ENCODE measurements at places on chromosomes 1 and 21.

DNA sequence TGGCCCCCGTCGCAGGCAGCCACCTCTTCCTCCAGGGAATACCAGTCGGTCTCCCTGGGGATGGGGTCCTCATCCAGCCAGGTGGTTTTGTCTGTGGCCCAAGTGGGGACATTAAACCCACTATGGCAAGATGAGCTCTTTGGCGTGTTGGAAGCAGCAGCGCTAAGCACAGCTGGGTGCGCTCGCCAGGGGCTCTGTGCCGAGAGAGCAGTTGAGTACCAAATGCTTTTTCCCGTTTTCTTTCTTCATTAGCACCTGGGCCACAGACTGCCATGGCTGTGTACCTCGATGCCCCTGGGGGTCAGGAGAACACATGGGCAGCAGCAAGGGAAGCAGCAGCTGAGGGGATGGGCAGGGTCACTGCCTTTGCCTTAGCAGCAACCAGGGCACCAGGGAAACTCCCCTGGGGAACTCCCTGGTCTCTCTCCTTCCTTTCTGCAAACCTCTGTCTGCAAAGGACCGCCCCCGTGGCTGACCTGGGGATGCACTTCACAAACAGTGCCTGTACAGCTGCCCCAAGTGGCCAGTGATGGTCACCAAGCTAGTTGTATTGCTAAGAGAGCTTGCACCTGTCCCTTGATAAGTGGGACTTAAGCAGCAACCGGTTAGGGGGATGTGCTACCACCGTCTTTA is 31.1 kb downstream of the EDARADD start:
- no peak for DNase-seq

GRCh38 chr1:2003541-2004131 is at the start of gene CFAP74:
CFAP74 (minus strand) TSS chr1:2003786; CDS start chr1:1990956, 12,830 bp downstream.
- no peak for DNase-seq

GRCh38 chr1:26932531-26932930 is 11.0 kb downstream of the NUDC start:
- DNase-seq: no peak

DNA sequence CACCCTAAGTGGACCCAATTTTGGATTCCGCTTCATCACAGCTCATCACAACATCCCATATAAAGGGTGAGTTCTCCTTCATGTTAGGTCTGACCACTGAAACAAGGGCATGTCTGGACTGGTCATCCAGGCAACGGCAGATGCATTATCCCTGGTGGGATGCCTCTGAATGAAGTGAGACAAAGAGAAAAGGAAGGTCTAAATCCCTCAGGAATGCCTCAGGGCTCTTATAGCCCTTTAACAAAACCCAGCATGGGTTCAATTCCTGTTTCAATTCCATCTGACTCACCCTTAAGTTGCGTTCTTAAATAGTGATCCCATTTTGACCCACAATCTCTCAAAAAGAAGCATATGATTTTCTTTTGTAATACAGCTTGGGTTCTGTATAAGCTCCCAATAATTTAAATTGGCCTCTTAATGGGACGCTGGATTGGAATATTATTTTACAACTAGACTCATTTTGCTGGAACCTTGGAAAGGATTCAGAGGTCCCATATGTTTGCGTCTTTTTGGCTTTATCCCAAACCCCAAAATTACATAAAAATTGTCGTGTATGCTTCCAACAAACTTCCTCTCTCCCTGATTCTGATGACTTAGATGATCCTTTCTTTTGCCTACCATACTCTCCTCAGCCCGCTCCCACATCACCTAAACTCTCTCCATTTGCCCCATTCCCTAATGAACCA is 287.4 kb upstream of the ZP4 start:
- DNase-seq: no peak

DNA sequence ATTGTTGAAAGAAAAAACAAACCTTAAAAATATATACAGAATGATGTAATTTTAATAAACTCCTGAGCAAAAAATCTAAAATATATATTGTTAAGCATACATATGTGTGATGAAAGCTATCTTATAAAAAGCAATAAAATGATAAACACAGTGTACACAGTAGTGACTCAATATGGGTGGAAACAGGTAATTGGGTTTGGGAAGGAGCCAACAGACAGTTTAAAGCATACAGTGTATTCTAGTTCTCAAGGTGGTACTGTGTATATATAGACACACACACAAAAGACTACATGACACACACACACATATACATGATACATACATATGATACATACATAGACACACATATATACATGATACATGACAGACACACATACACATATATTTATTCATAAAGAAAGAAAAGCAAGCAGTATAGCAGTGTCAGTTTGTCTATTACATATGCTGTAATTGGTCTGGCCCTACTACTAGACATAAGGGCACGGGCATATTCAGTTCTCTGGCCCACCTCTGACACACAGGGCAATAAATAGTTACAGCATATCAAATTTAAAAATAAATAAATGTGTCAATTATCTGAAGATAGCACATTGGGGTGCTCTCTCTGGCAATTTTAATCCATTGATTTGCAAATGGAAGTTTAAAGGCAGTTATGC is 330.2 kb downstream of the S1PR1 start:
- DNase-seq: no peak

DNA sequence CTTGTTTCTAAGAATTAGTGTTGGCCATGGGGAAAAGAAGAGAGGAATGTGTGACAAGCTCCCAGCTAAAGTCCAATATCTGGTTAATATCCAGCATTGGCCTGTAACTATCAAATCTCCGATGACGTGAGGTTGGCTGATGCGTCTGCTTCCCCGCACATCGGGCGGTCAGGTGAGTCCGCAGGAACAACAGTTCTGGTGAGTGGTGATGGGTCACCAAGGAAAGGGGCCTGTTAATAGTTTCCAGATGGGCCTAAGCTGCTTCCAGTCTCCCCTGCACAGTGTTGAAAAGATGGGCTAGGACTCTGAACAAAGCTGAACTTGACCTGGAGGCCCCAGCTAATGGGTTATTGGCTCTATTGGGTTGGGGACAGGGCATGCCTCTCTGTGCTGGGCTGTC is 193.1 kb upstream of the EDN2 start:
- no peak for DNase-seq

GRCh38 chr1:246262281-246262680 is 244.8 kb downstream of the SMYD3 start:
- DNase-seq: no peak

DNA sequence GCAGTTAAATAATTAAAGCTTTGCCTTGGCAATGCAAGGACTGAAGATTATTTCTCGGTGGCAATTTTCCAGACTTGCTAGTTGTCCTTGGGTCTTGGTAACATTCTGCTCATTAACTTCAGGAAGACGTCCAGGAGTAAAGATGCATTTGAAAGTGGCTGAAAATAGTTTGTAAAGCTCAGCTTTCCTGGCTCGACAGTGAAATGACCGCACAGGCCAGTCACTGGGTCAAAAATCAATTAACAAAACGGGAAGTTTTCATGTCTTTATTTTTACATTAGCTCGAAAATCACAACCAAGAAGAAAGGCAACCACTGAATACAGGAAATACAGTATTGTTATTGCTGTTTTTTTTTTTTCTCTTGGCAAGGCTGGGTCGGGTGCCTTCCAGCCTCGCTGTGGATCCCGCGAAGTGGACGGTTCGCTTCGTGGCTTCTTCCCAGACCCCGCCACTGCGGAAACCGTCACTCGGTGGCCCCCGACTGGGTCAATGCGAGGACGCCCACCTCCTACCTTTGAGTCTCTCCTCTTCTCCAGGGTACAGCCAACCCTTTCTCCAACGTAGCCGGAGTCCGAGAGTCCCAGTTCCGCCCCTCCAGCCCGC is 479 bp upstream of the SNX7 start:
- no peak for DNase-seq

DNA sequence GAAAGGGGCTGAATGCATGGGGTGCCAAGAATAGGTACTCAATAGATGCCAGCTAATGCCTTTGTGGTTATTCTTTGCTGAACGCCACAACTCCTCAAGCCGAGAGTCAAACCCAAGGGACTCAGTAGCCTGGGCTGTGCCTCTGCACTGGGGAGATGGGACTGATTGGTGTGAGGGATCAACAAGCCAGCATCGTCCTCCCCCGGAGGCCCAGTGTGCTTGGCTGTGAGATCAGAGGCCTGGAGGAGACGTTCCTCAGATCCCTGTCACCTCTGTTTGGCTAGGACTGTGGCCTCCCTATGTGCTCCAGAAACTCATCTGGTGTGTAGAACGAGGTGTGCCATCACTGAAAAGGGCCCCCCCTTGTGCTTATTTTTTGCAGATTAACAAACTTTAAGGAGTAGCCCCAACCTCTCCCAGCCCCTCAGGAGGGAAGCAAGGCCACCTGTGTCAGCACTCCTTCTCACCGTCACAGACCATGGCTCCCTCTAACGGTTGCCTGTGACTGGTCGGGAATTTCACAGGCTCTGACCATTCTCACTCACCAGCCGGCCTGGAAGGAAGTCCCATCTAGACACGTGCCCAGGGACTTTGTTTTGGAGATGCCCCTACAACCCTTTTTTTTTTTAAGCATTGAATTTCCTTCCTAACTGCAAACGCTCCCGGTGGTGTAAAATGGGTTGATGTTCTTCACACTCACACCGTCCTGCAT is 194.0 kb upstream of the VAMP3 start:
- no peak for DNase-seq

DNA sequence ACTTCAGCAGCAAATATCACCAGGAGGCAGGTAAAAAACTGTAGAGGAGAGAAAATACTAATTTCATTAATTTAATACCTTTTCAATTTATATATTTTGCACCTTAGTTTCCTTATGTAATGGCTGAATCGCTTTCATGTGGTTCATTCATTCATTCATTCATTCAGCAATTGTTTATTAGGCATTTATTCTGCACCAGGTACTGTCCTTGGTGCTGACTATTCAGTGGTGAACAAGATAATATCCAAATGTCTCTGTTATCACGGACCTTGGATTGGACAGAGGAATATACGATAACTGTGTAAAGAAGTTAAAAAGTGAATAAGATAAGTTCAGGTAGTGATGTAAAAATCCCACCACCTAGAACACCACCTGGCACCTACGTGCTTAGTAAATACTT is 28.8 kb downstream of the TSPAN2 start:
- no peak for DNase-seq

- no peak for DNase-seq
Measured at GRCh38 chr21:34695434-34695833, 26.6 kb downstream of the CLIC6 start.

- no peak for DNase-seq
Measured at GRCh38 chr1:95058974-95059373, 13.8 kb downstream of the ALG14 start.

DNA sequence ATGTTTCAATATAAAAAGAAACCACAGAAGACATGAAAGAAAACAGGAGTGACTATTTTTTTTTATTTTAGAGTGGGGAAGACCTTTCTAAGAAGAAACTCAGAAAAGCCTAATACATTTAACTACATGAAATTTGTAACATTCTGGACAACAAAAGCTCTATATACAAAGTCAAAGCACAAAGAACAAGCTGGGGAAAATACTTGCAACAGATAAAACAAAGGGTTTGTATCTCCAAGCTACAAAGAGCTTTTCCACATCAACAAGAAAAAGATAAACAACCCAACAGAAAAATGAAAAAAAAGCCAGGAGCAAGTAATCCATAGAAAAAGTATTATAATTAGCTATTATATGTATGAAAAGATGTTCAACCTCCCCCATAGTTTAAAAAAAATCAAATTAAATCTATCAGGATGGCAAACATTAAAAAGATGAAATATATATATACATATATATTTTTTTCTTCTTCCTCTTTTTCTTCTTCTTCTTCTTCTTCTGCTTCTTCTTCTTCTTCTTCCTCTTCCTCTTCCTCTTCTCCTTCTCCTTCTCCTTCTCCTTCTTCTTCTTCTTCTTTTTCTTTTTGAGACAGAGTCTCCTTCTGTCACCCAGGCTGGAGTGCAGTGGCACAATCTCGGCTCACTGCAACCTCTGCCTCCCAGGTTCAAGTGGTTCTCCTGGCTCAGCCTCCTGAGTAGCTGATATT is 49.1 kb upstream of the EPS8L3 start:
- no peak for DNase-seq

- DNase-seq: no peak
Measured at GRCh38 chr21:14384453-14384852, 1.5 kb upstream of the HSPA13 start.

GRCh38 chr1:165403835-165404482 is 41.0 kb downstream of the RXRG start:
- no peak for DNase-seq

DNA sequence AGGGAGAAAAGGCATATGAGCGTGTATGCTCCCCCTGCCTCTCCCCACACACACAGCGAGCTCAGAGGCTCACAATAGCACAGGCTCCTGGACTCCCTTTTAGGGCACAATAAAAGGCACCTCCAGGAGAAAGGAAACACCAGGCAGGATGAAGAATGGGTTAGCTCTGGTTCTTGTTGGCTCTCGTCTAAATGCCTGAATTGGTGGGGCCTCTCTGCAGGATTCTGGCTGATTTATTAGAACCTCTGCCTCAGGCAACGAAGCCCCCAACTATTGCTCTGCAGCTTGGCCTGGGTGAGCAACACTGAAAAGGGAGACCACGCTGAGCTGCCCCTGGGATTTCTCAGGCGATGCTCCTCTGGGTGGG is 590.9 kb upstream of the PLXNA2 start:
- DNase-seq: no peak

DNA sequence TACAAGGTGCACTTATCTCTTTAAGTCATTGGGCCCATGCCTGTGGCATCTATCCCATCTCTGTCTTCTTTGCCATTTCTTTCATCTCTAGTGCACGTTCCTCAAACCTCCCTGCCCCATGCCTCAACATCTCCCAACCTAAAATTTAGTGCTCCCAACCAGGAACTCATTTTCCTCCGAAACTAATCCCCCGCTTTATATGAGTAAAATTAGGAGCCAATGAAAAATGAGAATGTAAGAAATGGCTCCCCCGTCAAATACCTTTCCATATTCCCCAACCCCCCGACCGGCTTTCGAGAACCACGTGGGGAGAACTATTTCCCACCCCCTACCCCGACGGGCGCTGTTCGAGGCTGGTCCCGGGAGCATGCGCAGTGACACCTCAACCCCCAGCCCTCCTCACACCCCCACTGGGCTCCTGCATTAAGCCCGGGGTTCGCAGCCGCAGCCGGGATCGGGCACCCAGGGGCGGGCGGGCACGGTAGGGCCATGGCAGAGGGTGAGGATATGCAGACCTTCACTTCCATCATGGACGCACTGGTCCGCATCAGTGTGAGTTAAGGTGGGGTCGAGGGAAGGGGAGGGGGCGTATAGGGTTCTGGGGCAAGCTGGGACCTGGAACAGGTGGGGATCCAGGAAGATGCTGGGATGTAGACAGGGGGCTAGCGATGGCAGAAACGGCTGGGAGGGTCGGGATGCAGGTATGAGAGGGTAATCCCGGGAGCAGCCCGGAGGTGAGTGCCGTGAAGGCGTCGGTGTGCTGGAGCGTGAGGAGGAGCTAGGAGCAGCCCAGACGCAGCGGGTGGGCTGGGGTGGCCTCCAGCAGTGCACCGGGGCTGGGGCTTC is at the start of gene TRIM46:
Gene TRIM46 (plus strand): TSS at position 372 of the 846 bp plus-strand sequence. CDS start 118 bp downstream, at position 490.
- DNase-seq: peak; percentile 48

Data from stimulated activated CD8-positive, alpha-beta memory T cell treated with anti-CD3 and anti-CD28 coated beads, Interleukin-15, amount 100 ng/mL, for 4 hours (primary cell).